Activated CD8-positive, alpha-beta memory T cell treated with anti-CD3 and anti-CD28 coated beads for 36 hours (primary cell): ENCODE measurements at places on chromosomes 3 and 15. TPM values are rescaled to one million over a fixed set of nuclear protein-coding genes. Genes with fewer than 3 reads are reported as not detected.

GXYLT2 gene
- total RNA-seq, result not detected

SPTSSB gene
- total RNA-seq, result not detected

TF gene
- total RNA-seq, result 0.02 TPM

FOXL2 gene
- total RNA-seq, result 0.15 TPM

ZKSCAN7 gene
- total RNA-seq, result 3.6 TPM

SYNPR gene
- total RNA-seq, result not detected

PCOLCE2 gene
- 0.53 TPM for total RNA-seq

SNX22 gene
- 0.76 TPM for total RNA-seq

CHRNA3 gene
- not detected for total RNA-seq

C2CD4B gene
- total RNA-seq, result 0.21 TPM

GOLGA8S gene
- not detected for total RNA-seq

RTP3 gene
- total RNA-seq, result not detected

GRM7 gene
- not detected for total RNA-seq

SETMAR gene
- 19.0 TPM for total RNA-seq

RSL24D1 gene
- 180 TPM for total RNA-seq

EPHB1 gene
- total RNA-seq, result not detected

FAM227B gene
- total RNA-seq, result 3.0 TPM

LDHAL6B gene
- not detected for total RNA-seq

SLC12A8 gene
- total RNA-seq, result 5.6 TPM

SLC27A2 gene
- total RNA-seq, result 29.2 TPM

RHOV gene
- total RNA-seq, result 0.51 TPM

CD200R1L gene
- total RNA-seq, result not detected

GOLGA6L7 gene
- total RNA-seq, result not detected

GOLGA8K gene
- total RNA-seq, result 0.21 TPM

AQR gene
- 38.8 TPM for total RNA-seq

GOLGA6L6 gene
- not detected for total RNA-seq

GOLGA8G gene
- total RNA-seq, result not detected

MDFIC2 gene
- total RNA-seq, result not detected

CHST13 gene
- not detected for total RNA-seq

IL17RB gene
- total RNA-seq, result 0.25 TPM

PEX11A gene
- total RNA-seq, result 3.1 TPM

CASR gene
- total RNA-seq, result not detected

NME9 gene
- total RNA-seq, result not detected
